ENCODE measurements at places on chromosomes 6 and 20. TPM values are rescaled to one million over a fixed set of nuclear protein-coding genes. Genes with fewer than 3 reads are reported as not detected.

GRCh38 chr20:10540636-10541493, 105.8 kb downstream of the SLX4IP start:
- DNase-seq, result peak; percentile 88

MPIG6B gene
- not detected for total RNA-seq

- DNase-seq, result no peak
Observed at GRCh38 chr6:139611327-139612134, 237.1 kb upstream of the CITED2 start.

LTA gene
- not detected for total RNA-seq

DNA sequence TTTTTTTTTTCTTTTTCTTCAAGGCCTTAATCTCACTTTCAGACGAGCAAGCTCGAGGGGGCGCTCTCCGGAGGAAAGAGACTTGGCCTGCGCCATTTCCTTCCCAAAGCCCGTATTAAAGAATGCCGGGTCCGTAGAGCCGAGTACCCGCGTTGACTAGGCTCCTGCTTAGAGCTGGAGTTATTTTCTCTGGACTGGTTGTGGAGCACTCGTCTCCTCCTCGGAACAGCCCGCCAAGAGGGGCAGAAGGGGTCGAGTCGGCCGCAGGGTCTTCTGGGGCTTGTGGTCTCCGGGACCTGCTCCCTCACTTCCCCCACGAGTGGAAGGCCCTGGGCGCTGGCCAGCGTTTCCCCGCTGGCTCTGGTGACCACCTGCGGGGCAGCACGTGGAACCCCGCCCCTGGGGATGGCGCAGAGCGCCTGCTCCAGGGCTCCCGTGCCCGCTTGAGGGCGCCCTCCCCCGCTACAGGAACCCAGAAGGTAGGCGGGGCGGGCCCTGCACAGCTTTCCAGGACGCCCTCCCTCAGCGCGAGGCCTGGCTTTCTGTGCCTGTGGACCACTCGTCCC, 2.7 kb upstream of the MEI4 start:
- no peak for DNase-seq

CCN2 gene
- 25.7 TPM for total RNA-seq

GRCh38 chr20:48679599-48679998, 148.2 kb downstream of the PREX1 start:
- no peak for DNase-seq
